Stimulated activated naive CD8-positive, alpha-beta T cell treated with anti-CD3 and anti-CD28 coated beads, Interleukin-15, amount 100 ng/mL, for 72 hours (primary cell): ENCODE measurements at places on chromosomes 3 and 15.

DNA sequence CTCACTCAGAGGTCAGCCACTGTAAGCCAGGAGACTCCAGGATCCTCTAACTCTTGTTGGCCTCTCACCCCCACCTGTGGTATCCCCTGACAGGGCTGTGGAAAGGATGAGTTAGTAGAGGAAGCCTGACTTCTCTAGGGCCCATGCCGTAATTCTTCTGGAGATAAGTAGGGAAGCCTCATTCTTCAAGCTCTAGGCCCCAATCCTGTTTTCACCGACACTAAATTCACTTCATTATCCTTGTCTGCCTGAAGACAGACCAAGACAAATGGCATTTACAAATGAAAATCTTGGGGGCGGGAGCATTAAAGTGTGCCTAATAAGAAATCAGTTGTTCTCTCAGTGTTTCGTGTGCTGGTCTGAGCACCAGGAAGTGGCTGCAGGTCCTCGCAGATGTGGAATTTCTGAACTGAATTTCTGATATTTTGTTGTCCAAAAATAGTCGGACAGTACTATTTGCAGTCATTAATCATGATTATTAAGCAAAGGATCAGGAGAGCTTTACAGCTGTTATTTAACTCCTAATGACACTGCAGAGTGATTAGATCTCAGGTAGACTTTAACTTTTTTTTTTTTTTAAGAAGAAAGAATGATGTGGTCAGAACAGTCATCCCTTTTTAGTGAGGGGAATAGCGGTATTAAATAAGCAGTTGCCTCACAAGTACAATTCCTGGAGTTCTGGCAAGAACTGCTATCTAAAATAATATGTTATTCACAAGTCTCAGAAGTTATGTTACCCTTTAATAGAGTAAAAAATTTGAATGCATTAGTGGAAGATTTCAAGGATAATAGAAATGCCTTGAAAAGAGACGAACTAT lies 58.4 kb downstream of the RBMS3 start:
- DNase-seq, result no peak

DNA sequence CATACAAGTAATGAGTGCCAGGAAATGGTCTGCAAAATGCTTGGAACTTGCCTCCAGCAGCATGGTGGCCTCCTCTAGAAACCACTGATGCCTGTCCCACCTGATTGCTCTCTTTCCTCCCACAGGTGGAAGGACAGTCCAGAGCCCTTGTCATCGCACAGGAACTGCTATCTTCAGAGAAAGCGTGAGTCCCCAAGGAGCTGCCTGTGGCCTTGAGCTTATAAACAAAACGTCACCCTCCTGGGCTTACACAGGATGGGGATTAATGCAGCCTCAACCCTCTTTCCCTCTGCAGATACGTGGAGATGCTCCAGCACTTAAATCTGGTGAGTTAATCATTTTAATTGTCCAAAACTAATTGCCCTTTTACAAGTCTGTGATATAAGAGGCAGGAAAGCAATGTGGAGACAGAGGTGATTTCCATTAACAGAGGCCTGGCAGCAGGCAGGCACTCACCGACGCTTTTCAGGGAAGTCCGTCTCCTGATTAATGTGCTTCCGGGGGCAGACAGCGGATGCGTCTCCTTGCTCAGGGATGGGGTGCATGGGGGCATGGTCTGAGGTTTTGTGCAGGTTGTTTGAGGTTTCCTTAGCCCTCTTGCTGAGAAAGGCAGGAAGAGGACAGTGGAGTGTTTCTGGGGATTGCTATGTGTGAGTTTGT lies 61.8 kb downstream of the FGD5 start:
- DNase-seq, result no peak

DNA sequence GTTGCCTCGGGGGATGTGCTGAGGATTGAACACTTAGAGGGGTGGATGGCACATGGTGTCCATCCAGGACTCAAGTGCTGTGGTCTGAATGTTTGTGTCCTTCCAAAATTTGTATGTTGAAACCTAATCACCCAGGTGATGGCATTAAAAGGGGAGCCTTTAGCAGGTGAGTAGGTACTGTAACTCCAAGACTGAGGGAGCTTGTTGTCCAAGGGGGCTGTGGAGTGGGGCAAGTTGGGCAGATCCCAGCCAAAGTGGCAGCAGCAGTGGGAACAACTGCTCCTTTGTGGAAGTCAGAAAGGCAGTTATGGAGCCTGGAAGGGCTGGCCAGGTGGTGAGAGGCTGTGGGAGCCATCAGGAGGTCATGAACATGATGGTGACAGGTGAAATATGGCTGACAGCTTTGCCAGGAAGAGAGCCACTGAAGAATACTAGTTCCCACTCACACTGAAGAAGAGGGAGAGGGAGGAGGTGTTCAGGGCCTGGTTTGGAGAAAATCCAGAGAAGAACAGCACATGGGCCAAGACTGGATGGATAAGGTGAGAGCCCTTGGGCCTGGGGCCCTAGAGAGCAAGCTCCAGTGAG lies 385.6 kb downstream of the CACNA2D3 start:
- no peak for DNase-seq

- DNase-seq, result no peak
Observed at GRCh38 chr3:49500732-49501609, 30.9 kb downstream of the DAG1 start.

- no peak for DNase-seq
Observed at GRCh38 chr15:64991536-64992135, 1.9 kb upstream of the SPG21 start.

GRCh38 chr3:105862217-105862616 lies 6.6 kb downstream of the CBLB start:
- no peak for DNase-seq

GRCh38 chr3:134623615-134624245 lies 27.1 kb downstream of the KY start:
- DNase-seq, result no peak

DNA sequence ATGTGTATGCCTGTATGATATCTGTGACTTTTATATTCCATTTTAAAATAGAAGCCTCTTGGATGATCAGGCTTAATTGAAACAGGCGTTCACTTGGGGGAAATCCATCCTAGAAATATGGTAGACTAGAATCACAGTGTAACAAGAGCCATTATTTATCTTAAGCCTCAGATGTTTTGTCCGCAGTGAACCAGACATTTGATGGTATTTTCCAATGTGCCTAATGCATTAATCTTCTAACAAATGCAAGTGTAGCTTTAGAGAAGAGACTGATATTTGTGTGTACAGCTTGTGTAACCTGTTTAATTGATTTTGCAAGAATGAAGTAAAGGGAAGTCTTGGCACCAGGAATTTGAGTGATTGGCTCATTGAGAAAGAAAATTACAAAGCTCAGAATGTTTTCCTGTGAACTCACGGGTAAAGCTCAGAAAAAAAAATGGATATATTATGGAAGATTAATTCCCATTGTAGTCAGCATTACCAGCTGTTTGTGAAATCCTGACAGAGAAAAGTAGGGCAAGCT lies 155.7 kb downstream of the SV2B start:
- DNase-seq, result no peak

DNA sequence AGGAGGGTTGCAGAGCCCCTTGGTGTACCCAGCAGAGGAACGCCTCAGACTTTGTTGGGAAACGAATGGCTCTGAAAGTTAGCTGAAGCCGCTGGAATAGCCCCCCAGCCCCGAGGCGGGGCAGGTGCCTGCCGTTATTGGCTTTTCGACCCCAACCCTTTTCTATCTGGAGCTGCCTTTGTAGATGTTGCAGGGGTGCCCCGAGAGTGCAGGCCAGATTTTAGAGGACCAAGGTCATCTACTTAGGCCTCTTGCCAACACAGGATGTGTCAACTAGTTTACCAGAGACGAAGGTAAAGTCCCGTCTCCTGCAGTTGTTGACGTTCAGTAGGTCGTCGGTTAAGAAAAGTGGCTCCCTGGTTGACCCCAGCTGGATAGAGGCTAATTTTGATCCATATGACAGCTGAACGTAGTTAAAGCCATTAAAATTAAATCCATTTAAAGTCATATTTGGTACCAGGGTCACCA lies 579 bp upstream of the UBE3A start:
- DNase-seq, result no peak

- DNase-seq, result peak; percentile 83
Observed at GRCh38 chr15:75452364-75452864, 924 bp upstream of the SIN3A start.

- DNase-seq, result no peak
Observed at GRCh38 chr3:179200790-179201189, 50.1 kb downstream of the KCNMB3 start.

GRCh38 chr3:78809966-78810365 lies 957.8 kb downstream of the ROBO1 start:
- no peak for DNase-seq
